ENCODE measurements at places on chromosomes 5 and 9. TPM values are rescaled to one million over a fixed set of nuclear protein-coding genes. Genes with fewer than 3 reads are reported as not detected.

GRCh38 chr9:19965336-19965735 is 176.5 kb upstream of the SLC24A2 start:
- DNase-seq = no peak

GRCh38 chr9:35705372-35705771 is 15.6 kb upstream of the TPM2 start:
- no peak for DNase-seq

DNA sequence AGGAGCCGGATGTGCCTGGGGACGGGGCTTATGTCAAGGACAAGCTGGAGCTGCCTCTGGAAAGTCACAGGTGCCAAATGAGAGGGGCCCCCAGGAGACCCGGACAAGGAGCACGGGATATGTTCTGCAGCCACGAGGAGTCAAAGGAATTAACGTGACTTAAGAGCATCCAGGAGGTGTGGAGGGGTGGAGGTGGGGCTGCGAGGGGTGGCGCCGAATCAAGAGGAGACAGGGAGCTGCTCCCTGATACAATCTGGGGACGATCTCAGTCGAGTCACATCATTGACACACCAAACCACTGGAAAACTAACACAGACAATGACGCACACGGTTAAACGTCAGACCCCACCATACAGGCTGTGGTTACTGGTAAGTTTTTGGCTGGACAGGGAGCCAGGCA is 10.4 kb downstream of the CCDC127 start:
- no peak for DNase-seq

DNA sequence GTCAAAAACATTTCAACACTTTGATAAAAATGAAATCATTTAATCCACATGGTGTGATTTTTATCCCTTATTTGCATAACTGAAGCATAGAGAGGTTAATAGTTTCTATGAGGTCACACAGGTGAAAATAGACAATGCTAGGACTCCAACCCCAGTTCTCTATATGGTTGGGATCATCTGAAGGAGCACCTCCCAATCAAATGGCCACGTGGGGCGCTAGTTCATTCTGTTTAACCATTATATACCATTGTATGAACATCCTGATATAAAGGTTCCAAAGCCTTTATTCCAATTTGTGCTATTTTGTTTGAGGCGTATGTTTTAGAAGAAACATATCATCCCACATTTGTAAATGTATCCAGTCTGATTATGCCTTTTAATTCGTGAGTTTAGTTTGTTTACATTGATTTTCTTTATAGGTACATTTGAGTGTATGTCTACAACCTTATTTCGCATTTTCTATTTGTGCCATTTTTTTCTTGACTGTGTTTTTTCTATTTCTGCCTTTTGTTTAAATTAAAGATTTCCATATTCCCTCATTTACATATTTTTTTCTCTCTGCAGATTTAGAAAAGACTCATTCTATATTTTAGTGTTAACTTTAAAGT is 1092.0 kb downstream of the MAT2B start:
- DNase-seq = no peak

- DNase-seq = no peak
Measured at GRCh38 chr5:84168841-84169240, 215.8 kb downstream of the EDIL3 start.

GRCh38 chr5:122368510-122369251 is 56.6 kb downstream of the SNCAIP start:
- DNase-seq = no peak

GRCh38 chr5:147801461-147801860 is 18.9 kb upstream of the JAKMIP2 start:
- no peak for DNase-seq

DNA sequence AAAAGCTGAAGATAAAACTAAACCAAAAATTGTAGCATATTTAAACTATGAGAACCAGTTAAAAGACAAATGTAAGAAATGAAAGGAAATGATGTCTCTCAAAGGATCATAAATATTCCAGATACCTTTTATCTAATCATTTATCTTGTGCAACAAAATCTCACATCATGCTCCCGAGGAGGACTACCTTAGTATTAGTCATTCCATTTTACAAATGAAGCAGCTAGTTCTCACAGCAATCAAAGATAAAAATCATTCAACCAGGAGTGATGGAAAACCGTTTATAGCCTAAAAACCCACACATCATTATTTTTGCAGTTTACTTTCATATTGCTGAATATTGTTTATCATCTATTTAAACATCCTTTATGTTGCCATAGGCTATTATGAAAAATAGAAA is 190.0 kb downstream of the CDH12 start:
- no peak for DNase-seq

DNA sequence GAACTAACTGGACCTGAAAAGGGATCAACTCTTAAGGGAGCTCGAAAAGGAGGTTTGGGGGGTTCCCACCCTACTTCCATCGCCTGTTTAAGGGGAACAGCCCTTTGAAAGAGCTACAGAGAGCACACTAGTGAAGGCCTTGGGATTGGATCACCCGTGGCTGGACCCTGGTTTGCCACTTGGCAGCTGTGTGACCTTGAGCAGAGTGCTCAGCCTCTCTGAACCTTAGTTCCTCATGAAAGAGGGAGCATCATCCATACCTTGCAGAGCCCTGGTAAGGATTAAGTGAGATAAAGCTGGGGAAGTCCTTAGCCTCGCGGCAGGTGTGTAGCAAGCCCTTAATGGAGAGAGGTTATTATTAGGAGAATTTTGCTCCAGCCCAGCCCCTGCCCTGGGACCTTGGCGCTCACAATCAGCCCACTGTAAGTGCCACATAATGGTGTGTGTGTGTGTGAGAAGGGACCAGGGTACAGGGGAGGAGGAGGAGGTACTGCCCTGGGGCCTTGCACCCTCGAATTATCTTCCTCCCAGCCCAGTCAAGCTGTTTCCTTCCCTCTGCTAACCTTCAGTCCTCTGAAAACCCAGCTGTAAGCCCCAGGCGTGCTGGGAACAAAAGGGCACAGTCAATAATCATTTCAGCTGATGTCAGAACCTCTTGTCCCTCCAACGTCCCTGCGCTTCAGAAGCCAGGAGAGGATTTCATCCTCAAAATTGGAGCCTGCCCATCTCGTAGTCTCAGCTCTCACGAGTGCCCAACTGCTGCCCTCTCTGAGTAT is 42.9 kb downstream of the FOXI1 start:
- DNase-seq = no peak

Gene CCDC192
- total RNA-seq = not detected

Gene TMEM8B
- 3.0 TPM for total RNA-seq

Measured in glomerular endothelial cell (primary cell).